Fibroblast of skin of abdomen (primary cell): ENCODE measurements at places on chromosomes 7 and 10.

GRCh38 chr7:69295977-69296376, 302.3 kb upstream of the AUTS2 start:
- DNase-seq, result no peak

DNA sequence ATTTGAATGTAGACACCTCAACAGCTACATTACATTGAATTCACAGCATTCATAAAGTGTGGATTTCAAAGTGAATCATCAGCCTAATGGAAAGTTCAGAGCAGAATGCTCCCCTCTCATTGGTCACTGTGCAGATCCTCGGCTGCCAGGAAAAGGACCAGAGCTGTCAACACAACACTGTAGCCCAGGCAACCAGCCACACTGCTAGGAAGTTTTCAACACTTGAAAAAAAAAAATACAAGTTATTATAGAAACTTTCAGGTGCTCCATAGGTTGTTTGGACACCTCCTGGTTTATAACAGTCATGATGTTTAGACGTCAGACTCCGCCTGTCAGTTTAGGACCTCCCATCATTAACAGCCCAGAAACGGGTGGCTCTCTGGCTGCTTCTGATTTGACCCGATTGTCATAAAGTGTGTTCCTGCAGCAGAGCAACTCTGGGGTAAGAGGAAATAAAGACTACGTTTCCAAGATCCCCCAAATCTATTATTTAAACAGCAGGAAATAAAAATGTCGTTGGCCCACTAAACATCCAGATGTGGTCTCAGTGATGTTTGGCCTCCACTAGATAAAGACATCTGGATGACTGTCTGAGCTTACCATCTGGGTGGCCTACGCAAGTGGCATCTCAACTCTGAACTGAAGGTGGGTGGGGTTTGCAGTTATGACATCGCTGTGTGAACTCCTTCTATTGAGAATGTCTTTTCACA, 117.4 kb downstream of the CABCOCO1 start:
- DNase-seq, result peak; percentile 91

- no peak for DNase-seq
These were observed 148.3 kb upstream of the TCF7L2 start for GRCh38 chr10:112801748-112802147.

DNA sequence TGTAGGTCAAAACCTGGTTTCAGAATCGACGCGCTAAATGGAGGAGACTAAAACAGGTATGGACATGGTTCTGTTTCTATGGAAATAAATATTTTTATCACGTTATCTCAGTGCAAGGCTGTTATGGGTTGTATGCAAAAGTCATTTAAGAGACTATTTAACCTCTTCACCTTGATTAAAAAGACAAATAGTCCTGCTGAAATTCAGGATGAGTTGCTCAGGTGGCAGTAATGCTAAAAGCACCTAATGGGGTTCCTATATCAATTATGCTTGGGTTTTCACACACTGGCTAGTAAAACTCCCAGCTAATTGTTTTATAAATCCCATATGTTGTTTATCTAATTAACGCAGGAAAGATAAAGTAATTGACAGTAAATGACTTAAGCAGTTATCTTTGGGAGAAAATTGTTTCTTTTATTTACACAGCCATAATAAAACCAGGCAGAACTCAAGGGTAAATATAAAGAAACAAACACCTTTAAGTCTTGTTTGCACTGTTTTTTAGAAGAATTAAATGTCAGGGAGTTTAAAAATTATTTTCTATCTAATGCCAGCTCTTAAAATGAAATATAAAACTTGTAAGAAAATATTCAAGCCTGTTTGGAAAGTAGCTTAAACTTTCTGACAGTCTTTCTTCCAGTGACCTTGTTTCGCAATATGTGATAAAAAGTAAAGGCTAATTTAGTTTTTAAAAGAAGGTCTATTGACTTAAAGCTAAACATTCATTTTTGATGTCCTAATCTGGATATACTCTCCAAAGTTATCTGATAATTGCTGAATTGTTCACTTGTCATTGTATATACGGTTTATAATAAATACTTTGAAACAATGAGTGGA, 3.2 kb downstream of the HHEX start:
- DNase-seq, result no peak

DNA sequence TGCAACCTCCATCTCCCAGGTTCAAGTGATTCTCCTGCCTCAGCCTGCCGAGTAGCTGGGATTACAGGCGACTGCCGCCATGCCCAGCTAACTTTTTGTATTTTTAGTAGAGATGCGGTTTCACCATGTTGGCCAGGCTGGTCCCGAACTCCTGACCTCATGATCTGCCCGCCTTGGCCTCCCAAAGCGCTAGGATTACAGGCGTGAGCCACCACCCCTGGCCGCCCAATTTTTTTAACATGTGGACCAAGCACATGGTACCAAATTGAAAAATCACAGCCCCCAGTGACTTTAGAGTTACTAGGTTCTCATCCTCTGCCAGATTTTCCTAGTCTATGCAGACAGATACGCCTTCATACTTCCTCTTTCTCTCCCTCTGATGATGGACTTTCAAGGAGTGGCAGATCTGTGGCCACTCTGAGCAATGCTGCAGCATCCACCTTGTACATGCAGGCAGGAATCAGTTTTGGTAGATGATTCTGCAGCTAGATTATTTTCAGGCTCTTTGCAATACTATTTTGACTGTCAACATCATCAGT, 34.0 kb upstream of the EZH2 start:
- no peak for DNase-seq

GRCh38 chr10:132363921-132364593, 32.1 kb downstream of the LRRC27 start:
- no peak for DNase-seq

DNA sequence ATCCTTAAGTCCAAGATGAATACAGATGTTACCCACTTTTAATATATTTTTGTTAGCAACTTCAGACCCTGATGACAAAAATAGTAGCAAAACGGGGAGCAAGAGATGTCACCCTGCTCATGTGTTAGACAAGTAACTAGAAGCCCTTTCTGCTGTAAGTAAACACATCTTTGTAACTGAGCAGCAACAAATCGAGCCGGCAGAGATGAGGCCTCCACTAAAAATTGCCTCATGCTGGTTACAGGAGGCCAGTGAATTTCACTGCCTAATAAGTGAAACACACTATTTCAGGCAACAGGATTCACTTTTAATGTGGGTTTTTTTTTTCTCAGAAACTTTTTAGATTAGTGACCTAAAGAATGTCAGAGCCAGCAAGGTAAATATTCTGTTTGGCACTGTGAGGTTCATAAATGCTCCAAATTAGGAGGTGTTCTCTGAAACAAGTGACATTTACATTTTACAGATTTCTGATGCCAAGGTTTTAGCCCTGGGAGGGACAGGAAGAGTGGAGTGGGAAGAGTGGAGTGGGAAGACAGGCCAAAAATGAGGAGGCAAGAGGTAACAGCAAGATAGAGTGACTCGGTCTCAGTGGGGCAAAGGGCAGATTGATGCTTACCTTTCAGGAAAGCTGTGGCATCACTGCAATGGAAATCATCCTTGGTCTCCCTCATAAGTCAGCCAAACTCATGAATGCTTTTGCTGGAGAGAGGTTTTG, 53.6 kb upstream of the LRRC17 start:
- no peak for DNase-seq
